Heart right ventricle (tissue), 16 donors: ENCODE measurements at places on chromosomes 7 and 10. TPM values are rescaled to one million over a fixed set of nuclear protein-coding genes. Genes with fewer than 3 reads are reported as not detected.
A peak's percentile ranks its signal among the peaks of the same experiment; 100 is the strongest.

- no peak overlapping the region for H3K27ac ChIP-seq
- no peaks in the 10 kb centered on the region for H3K36me3 ChIP-seq
- no peaks in the 10 kb centered on the region for H3K4me1 ChIP-seq
Measured at GRCh38 chr10:90087197-90088023, 386.0 kb downstream of the KIF20B start.

- no peaks in the 10 kb centered on the region for H3K27me3 ChIP-seq
- no peak overlapping the region for H3K4me3 ChIP-seq
- H3K36me3 ChIP-seq = peaks cover 3% of the 10 kb centered on the region
Measured at GRCh38 chr10:96921655-96922054, 89.6 kb downstream of the LCOR start.

DNA sequence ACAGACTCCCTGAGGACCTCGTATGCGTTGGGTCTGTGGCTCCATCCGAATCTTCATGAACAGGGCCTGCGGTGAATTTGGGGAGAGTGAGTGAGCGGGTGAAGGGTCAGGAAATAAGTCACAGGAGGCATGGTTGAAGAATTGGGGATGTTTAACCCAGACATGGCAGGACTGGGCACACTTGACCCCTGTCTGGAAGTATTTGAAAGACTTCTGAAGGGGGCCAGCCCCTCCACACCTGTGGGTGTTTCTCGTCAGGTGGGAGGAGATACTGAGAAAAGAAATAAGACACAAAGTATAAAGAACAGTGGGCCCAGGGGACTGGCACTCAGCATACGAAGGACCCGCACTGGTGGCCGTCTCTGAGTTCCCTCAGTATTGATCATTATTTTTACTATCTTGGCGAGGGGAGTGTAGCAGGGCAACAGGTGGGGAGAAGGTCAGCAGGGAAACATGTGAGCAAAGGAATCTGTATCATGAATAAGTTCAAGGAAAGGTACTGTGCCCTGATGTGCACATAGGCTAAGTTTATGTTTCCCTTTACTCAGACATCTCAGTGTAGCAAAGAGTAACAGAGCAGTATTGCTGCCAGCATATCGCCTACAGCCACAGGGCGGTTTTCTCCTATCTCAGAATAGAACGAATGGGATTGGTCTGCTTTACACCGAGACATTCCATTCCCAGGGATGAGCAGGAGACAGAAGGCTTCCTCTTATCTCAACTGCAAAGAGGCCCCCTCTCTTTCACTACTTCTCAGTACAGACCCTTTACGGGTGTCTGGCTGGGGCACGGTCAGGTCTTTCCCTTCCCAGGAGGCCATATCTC, 38.2 kb upstream of the PFKFB3 start:
- peak overlapping the region; percentile 94 for H3K27ac ChIP-seq
- peaks cover 45% of the 10 kb centered on the region for H3K4me1 ChIP-seq
- H3K36me3 ChIP-seq = no peaks in the 10 kb centered on the region
- DNase-seq = no peak
- peak overlapping the region; percentile 27 for H3K4me3 ChIP-seq
- H3K27me3 ChIP-seq = no peaks in the 10 kb centered on the region

- no peak overlapping the region for H3K27ac ChIP-seq
- no peaks in the 10 kb centered on the region for H3K27me3 ChIP-seq
- H3K4me1 ChIP-seq = no peaks in the 10 kb centered on the region
- no peak overlapping the region for H3K4me3 ChIP-seq
Measured at GRCh38 chr10:113846036-113846435, 7.8 kb downstream of the DCLRE1A start.

DNA sequence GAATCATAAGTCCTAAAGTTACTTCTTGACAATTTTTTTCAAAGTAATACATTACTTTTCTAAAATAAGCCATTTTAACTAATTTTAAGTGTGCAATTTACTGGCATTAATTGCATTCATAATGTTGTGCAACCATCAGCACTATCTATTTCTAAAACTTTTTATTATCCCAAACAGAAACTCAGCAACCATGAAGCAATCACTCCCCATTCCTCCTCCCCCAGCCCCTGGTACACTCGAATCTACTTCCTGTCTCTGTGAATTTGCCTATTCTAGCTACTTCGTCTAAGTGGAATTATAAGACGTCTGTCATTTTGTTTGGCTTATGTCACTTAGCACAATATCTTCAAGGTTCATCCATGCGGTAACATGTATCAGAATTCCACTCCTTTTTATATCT, 84.9 kb downstream of the MKX start:
- H3K36me3 ChIP-seq = no peaks in the 10 kb centered on the region
- no peaks in the 10 kb centered on the region for H3K27me3 ChIP-seq
- H3K4me3 ChIP-seq = no peak overlapping the region
- H3K4me1 ChIP-seq = peaks cover 6% of the 10 kb centered on the region

- DNase-seq = no peak
- H3K27ac ChIP-seq = no peak overlapping the region
- H3K36me3 ChIP-seq = peaks cover 7% of the 10 kb centered on the region
- no peak overlapping the region for H3K4me3 ChIP-seq
- peaks cover 8% of the 10 kb centered on the region for H3K4me1 ChIP-seq
Measured at GRCh38 chr10:88987243-88987725, 3.3 kb upstream of the FAS start.

- H3K4me1 ChIP-seq = peaks cover 59% of the 10 kb centered on the region
- DNase-seq = peak; percentile 70
- no peaks in the 10 kb centered on the region for H3K36me3 ChIP-seq
- no peak overlapping the region for H3K4me3 ChIP-seq
- H3K27ac ChIP-seq = peak overlapping the region; percentile 88
Measured at GRCh38 chr7:151694828-151695580, 175.3 kb upstream of the RHEB start.

- H3K4me1 ChIP-seq = no peaks in the 10 kb centered on the region
- H3K27me3 ChIP-seq = no peaks in the 10 kb centered on the region
- no peak for DNase-seq
- no peak overlapping the region for H3K4me3 ChIP-seq
- no peaks in the 10 kb centered on the region for H3K36me3 ChIP-seq
Measured at GRCh38 chr10:55782181-55782580, 578.9 kb downstream of the ZWINT start.

GRCh38 chr7:104328296-104328969, at the start of gene LHFPL3:
Gene LHFPL3 (plus strand): TSS chr7:104328603.
- H3K27me3 ChIP-seq = peaks cover 68% of the 10 kb centered on the region
- H3K36me3 ChIP-seq = no peaks in the 10 kb centered on the region
- H3K4me1 ChIP-seq = peaks cover 11% of the 10 kb centered on the region

DNA sequence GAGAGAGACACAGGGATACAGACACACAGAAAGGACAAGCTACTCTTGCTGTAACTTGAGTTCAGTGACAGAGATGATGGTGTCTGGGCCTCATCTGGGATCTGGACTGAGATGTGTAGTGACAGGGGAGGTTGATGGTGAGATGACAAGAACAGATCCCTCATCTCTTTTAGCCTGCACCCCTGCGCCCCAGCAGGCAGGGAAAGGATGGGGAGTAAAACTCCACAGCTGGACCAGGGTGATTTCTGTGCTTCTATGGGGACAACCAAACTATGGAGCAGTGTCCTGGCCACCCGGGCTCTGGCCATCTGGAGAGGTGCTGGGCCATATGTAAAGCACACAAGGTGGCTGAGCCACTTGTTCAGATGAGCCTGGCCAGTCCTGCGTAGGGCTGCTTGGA, 4.5 kb upstream of the LRRC18 start:
- H3K27me3 ChIP-seq = no peaks in the 10 kb centered on the region
- no peak overlapping the region for H3K4me3 ChIP-seq
- no peak overlapping the region for H3K27ac ChIP-seq
- DNase-seq = no peak
- peaks cover 7% of the 10 kb centered on the region for H3K4me1 ChIP-seq

GRCh38 chr10:45008524-45009161, 7.9 kb downstream of the ZNF22 start:
- DNase-seq = no peak
- peaks cover 6% of the 10 kb centered on the region for H3K4me1 ChIP-seq
- peaks cover 20% of the 10 kb centered on the region for H3K36me3 ChIP-seq
- H3K27me3 ChIP-seq = no peaks in the 10 kb centered on the region
- H3K4me3 ChIP-seq = no peak overlapping the region

DNA sequence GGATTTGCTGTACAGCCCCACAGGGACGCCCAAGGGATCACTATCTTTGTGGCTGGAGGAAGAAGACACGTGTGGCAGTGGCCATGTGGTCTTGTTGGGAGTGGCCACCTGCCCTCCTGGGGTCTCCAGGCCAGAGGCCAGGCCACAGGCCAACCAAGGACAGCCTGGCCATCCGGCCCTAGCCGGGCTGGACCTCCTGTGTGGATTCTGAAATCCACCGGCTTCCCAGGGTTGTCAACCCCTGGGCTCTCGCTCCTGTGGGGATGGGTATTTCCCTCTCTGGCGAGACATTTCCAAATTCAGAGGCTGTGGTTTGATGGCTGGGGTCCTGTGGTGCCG, 31.5 kb upstream of the CFAP46 start:
- H3K36me3 ChIP-seq = no peaks in the 10 kb centered on the region
- H3K27ac ChIP-seq = no peak overlapping the region
- H3K4me3 ChIP-seq = no peak overlapping the region
- peaks cover 68% of the 10 kb centered on the region for H3K27me3 ChIP-seq

DNA sequence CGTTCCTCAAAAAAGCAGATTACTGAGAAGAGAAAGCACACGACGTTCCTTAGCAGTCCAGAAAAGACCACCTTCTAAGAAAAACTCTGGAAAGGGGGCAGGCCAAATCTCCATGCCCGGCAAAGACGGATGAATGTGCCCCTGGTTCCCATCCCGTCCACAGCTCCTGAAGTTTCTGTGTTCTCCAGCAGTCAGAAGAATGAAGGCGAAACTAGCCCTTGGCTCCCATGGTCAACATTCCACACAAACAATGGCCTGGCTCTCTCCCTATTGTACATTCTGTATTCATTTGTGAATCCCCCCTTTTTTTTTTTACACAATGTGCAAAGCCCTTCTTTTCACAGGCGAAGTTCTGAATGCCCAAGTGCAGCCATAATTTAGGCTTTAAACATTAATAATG, 5.3 kb downstream of the CTBP2 start:
- no peak for DNase-seq
- peak overlapping the region; percentile 69 for H3K27ac ChIP-seq
- no peaks in the 10 kb centered on the region for H3K27me3 ChIP-seq
- peak overlapping the region; percentile 28 for H3K4me3 ChIP-seq

DNA sequence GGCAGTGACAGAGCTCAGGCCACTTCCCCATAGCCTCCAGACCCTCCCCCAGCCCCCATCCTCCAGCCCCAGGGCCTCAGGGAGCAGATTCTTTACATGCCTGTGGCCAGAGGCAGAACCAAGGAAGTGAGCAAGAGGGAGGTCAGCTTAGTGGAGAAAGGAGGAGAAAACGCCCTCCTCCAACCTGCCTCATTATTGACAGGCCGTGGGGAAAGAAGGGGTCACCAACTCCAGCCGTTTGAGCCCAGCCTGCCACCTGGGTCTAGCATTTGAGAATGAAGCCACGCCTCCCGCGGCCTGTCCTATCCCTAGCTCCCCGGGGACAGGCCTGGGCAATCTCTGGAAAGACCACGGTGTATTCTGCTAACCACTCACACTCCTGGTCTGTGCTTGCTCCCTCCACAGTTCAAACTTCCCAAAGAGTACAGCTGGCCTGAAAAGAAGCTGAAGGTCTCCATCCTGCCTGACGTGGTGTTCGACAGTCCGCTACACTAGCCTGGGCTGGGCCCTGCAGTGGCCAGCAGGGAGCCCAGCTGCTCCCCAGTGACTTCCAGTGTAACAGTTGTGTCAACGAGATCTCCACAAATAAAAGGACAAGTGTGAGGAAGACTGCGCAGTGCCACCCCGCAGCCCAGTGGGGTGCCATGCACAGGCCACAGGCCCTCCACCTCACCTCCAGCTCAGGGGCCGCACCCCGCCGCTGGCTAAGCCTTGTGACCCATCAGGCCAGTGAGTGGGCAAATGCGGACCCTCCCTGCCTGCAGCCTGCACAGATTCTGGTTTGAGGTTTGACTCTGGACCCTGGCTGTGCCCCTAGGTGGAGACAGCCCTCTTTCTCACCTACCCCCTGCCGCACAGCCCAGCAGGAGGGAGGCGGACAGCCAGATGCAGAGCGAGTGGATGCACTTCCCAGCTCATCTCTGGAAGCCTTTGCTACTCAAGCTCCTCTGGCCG, 14.3 kb upstream of the TRIM8 start:
- H3K36me3 ChIP-seq = peaks cover 12% of the 10 kb centered on the region
- no peak for DNase-seq
- H3K4me1 ChIP-seq = peaks cover 79% of the 10 kb centered on the region

GRCh38 chr7:81694711-81695110, 75.1 kb downstream of the HGF start:
- no peak overlapping the region for H3K4me3 ChIP-seq
- H3K36me3 ChIP-seq = no peaks in the 10 kb centered on the region
- H3K4me1 ChIP-seq = no peaks in the 10 kb centered on the region
- no peak for DNase-seq
- no peaks in the 10 kb centered on the region for H3K27me3 ChIP-seq
- no peak overlapping the region for H3K27ac ChIP-seq

GRCh38 chr7:111140091-111140865, 49.4 kb downstream of the LRRN3 start:
- H3K4me3 ChIP-seq = no peak overlapping the region
- no peaks in the 10 kb centered on the region for H3K27me3 ChIP-seq
- H3K36me3 ChIP-seq = no peaks in the 10 kb centered on the region
- DNase-seq = no peak

- peak overlapping the region; percentile 88 for H3K4me3 ChIP-seq
- no peaks in the 10 kb centered on the region for H3K27me3 ChIP-seq
- H3K36me3 ChIP-seq = no peaks in the 10 kb centered on the region
- no peak for DNase-seq
- H3K27ac ChIP-seq = peak overlapping the region; percentile 89
Measured at GRCh38 chr7:30027065-30027456, 559 bp upstream of the FKBP14 start.

DNA sequence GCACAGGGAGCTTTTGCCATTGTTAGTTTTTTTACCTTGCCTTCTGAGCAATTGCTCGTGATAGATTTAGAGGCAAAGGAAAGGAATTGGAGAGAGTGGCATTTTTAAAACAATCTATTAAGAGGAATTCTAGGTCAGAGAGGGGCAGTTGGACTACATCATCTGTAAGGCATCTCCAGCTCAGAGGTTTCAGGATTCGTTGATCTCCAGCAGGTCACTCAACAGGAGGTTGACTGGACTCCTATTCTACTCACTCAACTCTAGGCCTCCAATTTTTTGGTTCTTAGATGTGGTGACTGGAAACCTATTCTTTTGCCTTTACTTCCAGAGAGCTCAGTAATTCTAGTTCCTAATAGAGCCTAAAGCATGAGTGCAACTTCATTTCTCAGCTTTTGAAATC, 42.8 kb downstream of the TBXAS1 start:
- peaks cover 25% of the 10 kb centered on the region for H3K36me3 ChIP-seq
- no peaks in the 10 kb centered on the region for H3K27me3 ChIP-seq
- H3K4me1 ChIP-seq = peaks cover 35% of the 10 kb centered on the region
- no peak overlapping the region for H3K4me3 ChIP-seq
- H3K27ac ChIP-seq = no peak overlapping the region
- DNase-seq = no peak

- peaks cover 4% of the 10 kb centered on the region for H3K4me1 ChIP-seq
- H3K36me3 ChIP-seq = no peaks in the 10 kb centered on the region
- H3K27me3 ChIP-seq = no peaks in the 10 kb centered on the region
- H3K27ac ChIP-seq = no peak overlapping the region
- no peak overlapping the region for H3K4me3 ChIP-seq
Measured at GRCh38 chr10:116737627-116738327, 4.6 kb downstream of the HSPA12A start.

The ARPC1A gene
- total RNA-seq = 134 TPM

The FAM53B gene
- total RNA-seq = 26.8 TPM

The AFAP1L2 gene
- total RNA-seq = 4.1 TPM

The DNAH11 gene
- total RNA-seq = not detected

The CUBN gene
- 0.44 TPM for total RNA-seq

The DENND2A gene
- total RNA-seq = 9.9 TPM
